Ureter (tissue), 1 donor: ENCODE measurements at places on chromosomes 6 and 20. TPM values are rescaled to one million over a fixed set of nuclear protein-coding genes. Genes with fewer than 3 reads are reported as not detected.
A peak's percentile ranks its signal among the peaks of the same experiment; 100 is the strongest.

- DNase-seq = no peak
These were observed 46.4 kb upstream of the LAMP5 start for GRCh38 chr20:9467995-9468394.

GRCh38 chr6:110980648-110981047 is 1.2 kb upstream of the RPF2 start:
- no peak for DNase-seq

GRCh38 chr6:135054226-135054568 is 425 bp downstream of the HBS1L start:
- DNase-seq = no peak

- peak; percentile 85 for DNase-seq
These were observed 12.9 kb downstream of the IPCEF1 start for GRCh38 chr6:154343473-154344308.

DNA sequence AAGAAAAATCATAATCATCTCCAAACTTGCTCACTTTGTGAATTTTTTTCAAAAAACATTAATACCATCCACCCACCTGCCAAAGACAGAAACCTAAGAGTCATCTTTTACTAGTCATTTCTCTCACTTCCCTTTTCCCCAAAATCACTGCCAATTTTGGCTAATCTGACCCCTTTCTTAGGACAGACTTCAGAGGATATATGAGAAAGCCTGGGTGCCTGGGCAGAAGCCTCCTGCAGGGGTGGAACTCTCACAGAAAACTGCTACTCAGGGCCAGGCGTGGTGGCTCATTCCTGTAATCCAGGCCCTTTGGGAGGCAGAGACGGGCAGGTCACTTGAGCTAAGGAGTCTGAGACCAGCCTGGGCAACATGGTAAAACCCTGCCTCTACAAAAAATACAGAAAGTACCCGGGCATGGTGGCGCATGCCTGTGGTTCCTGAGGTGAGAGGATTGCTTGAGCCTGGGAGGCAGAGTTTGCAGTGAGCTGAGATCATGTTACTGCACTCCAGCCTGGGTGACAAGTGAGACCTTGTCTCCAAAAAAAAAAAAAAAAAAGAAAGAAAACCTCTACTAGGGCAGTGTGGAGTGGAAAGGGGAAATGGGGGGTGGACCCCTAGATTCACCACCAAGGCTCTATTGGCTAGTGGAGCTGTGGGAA is 3.8 kb downstream of the DEK start:
- DNase-seq = no peak

The DEFB132 gene
- not detected for total RNA-seq

The OR12D3 gene
- not detected for total RNA-seq

The IL17F gene
- not detected for total RNA-seq

The APOM gene
- 2.4 TPM for total RNA-seq
